Activated naive CD4-positive, alpha-beta T cell (primary cell): ENCODE measurements at places on chromosomes 7 and 10.

- no peak for DNase-seq
These were observed 27.6 kb downstream of the EZH2 start for GRCh38 chr7:148856578-148856881.

- no peak for DNase-seq
These were observed 104.3 kb downstream of the KCNMA1 start for GRCh38 chr10:77533146-77533886.

GRCh38 chr7:43537765-43538403, 45.0 kb upstream of the STK17A start:
- no peak for DNase-seq

GRCh38 chr7:69776611-69777010, 178.3 kb downstream of the AUTS2 start:
- DNase-seq, result no peak

GRCh38 chr7:157009170-157009777, 1.2 kb downstream of the MNX1 start:
- DNase-seq, result no peak

GRCh38 chr10:19576576-19576975, 239.7 kb upstream of the PLXDC2 start:
- DNase-seq, result no peak

DNA sequence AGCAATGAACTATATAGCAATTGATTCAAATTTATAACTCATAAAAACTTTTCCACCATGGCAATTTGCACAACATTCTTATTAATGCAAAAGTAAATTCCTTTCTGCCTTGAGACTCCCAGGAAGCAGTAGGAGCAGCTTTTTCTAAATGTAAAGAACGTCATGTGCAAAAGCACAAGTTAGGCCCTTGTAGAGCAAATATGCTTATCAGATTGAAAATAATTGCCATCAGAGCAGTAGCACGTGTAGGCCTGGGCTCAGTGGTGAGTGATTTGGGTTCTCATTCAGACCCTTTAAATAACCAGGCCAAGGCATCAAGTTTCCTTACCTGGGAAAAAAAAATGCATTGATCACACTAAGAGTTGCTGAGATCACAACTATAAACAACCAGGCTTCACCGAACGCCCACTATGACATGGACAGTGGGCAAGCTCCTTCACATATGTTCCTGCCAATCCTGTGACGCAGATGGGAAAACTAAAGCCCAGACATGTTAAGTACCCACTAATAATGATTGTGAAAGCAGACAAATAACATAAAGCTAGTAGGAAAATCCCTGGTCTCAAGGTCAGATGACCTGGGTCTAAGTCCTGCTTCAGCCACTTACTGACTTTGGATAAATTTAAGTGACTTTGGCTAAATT, 22.1 kb upstream of the SAR1A start:
- no peak for DNase-seq

- DNase-seq, result no peak
These were observed 98.4 kb upstream of the FRMD4A start for GRCh38 chr10:14429043-14429700.

- DNase-seq, result no peak
These were observed 42.3 kb downstream of the CTBP2 start for GRCh38 chr10:125118011-125118611.

- DNase-seq, result no peak
These were observed 388.6 kb upstream of the LRRTM3 start for GRCh38 chr10:66537186-66537585.

DNA sequence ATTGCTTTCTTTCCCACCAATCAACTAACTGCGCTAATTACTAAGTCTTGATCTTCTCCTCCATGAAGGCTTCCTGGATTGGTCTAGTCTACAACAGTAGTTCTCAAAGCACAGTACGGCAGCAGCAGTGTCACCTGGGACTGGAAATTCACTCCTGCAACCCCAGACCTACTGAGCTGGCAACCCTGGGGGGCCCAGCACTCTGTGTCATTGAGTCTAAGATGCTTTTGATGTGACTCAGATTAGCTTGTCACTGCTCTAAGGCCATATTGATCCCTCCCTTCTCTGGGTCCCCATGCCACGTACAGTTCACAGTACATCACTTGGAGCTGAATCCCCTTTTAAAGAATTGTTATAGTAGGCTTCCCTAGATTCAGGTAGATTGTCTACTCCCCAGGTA, 65.7 kb upstream of the KMT2C start:
- DNase-seq, result no peak

- no peak for DNase-seq
These were observed 127.7 kb downstream of the ATE1 start for GRCh38 chr10:121800146-121800545.

DNA sequence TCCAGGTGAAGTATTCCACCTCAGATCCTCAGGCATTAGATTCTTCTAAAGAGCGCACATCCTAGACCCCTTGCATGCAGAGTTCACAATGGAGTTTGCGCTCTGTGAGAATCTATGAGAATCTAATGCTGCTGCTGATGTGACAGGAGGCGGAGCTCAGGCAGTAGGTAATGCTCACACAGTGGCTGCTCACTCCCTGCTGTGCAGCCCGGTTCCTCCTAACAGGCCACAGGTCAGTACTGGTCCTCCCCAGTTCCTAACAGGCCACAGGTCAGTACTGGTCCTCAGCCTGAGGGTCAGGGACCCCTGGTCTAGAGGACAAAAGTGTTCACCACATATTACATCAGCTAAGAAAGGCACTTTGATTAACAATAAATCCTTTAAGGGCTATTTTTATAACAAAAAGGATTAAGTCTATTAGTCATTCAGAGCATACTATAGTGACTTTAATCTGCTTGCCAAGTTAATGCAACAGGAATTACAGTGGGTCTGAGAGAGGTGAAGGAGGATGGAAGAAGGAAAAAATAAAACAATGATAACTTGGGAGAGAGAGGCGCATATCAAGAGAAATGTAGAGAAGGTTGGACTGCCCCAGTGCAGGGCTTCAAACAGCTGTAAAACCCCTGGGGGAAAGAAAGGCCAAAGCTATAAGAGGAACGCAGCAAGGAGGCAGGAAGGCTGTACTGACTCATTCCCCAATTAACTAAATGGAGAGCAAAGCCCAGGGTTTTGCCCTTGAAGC, 49.2 kb downstream of the CUL2 start:
- DNase-seq, result no peak

DNA sequence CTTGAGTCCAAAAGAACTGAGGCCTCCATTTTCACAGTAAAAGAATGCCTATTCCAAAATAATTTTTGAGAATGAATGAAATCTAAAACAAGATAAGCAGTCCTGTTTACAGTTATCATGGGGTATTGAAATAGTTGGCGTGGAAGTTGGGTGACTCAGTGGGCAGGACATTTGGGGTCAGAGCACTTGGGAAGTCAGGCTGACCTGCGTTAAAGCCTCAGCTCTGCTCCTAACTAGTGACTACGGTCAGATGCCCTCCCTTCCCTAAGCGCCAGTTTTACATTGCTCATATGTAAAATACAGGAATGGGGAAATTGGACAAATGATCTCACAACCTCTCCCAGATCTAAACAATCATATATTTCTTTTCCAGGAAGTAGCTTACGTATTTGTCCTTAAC, 2.3 kb upstream of the PAPSS2 start:
- no peak for DNase-seq

- DNase-seq, result no peak
These were observed 9.9 kb downstream of the CNNM1 start for GRCh38 chr10:99339077-99339476.

GRCh38 chr7:51244053-51244452, 72.6 kb downstream of the COBL start:
- no peak for DNase-seq

- DNase-seq, result no peak
These were observed 402.0 kb downstream of the RPS24 start for GRCh38 chr10:78435484-78436221.

GRCh38 chr7:30312178-30312577, 27.8 kb downstream of the ZNRF2 start:
- no peak for DNase-seq

DNA sequence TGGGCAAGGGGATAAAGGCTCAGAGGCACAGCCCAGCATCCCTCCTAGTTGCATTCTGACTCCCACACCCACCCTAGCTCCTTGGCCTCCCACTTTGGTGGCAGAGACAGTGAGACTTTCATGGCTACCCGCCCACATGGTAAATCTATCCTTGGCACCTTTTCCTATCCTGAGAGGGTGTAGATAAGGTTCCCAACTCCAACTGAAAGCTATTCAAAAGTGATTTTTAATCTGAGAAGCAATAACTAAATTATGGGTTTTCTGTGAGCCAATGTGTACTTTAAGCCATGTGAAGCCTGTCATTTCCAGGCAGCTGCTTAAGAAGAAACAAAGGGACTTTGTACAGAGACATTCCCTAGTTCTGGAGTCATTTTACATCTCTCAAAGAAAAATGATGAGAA, 9.1 kb downstream of the LAMB1 start:
- DNase-seq, result no peak

GRCh38 chr10:52400562-52400961, 86.5 kb downstream of the DKK1 start:
- no peak for DNase-seq

DNA sequence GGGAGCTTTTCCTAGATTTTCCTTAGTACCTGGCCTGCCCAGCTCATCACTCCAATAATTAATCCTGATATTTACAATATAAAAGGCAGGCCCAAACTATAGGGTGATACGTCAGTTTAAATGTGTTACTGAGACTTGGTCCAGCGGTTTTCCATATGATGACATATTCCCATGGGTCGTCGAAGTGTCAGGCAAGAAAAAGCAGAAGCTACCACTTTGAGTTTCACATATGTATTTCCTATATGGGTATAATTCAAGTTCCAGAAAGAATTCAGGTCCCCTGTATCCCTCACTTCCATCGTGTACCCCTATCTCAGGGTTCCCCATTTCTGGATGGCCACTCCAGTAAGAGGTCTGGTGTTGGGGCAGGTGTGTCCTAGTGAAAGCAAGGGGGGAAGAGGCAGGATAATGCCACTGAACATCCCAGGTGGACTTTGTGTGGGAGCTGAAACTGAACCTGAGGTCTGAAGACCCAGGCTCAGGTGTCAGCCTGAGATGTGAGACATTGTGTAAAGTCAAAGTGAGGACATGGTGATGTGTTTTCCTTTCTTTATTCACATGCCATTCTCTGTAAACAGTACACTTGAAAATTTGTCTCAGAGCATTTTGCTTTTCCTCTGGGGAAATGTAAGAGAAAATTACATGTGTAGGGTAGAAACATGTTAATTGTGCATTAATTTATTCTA, 167.8 kb downstream of the PLXDC2 start:
- no peak for DNase-seq

DNA sequence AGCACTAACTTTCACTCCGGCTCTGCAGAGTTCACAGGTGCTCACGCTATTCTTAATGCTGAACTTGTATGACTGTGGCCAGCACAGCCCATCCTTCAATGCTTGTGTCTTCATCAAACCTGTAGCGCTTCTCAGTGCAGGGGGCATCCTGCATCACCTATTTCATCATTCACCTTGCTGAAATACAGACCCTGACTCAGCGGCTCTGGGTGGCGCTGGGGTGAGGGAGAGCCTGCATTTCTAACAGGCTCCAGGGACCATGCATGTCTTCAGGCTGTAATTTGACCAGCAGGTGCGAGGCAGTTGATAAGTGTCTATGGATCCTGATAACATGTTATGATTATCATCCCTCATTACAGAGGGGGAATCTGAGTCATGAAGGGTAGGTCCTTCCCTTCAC, 89.3 kb downstream of the VOPP1 start:
- DNase-seq, result no peak

DNA sequence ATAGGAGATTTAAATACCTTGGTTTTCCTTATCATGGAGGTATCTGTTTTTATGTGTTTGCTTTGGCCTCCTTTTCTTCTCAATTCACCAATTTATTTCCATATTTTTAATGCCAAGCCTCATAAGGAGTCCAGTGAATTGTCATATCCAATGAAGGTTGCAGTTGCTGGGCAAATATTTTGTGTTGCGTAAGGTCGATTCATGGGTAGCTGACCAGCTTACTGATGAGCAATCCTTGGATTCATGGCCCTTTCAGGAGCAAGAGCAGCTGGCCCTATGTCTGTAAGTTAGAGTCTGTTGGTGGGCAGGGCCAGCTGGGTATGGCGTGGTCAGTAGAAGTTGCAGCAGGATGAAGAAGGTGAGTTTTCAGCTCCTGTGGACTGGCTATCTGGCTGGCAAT, 182.9 kb downstream of the PFKFB3 start:
- DNase-seq, result no peak

GRCh38 chr7:816751-817671, 15.3 kb upstream of the SUN1 start:
- peak; percentile 32 for DNase-seq

GRCh38 chr7:100583132-100584053, 2.5 kb downstream of the LRCH4 start:
- peak; percentile 48 for DNase-seq

DNA sequence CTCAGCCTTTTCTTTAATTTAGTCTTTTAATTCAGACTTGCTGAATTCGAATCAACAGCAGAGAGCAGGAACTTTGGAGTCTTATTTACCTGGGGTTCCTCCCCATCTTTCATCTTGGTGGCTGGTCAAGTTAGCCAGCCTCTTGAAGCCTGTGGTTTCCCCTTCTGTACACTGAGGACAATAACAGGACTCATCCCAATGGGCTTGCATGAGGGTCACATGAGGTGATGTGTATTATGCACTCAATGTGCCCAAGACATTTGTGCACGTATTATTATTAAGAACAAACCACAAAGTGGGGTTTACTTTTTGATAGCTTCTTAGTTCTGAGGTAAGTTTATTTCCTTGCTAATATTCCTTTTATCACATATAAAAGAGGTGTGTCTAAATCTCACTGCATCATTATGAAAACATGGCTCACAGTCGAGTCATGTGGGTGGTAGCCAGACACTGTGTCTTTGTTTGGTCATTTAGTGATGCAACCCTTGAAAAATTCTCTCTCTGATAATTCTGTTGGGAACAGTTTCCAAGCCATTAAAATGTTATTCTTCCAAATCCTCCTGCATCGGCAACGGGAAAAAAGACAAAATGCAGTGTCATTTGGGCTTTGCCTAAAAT, 86.5 kb upstream of the GRB10 start:
- DNase-seq, result no peak

- no peak for DNase-seq
These were observed 64.3 kb upstream of the ZNF438 start for GRCh38 chr10:31095677-31096560.

- DNase-seq, result no peak
These were observed 88.4 kb upstream of the RHEB start for GRCh38 chr7:151608031-151608551.

- no peak for DNase-seq
These were observed 14.2 kb downstream of the GTF2IRD1 start for GRCh38 chr7:74467876-74468275.

GRCh38 chr7:93475811-93476210, 98.7 kb downstream of the CALCR start:
- DNase-seq, result no peak

DNA sequence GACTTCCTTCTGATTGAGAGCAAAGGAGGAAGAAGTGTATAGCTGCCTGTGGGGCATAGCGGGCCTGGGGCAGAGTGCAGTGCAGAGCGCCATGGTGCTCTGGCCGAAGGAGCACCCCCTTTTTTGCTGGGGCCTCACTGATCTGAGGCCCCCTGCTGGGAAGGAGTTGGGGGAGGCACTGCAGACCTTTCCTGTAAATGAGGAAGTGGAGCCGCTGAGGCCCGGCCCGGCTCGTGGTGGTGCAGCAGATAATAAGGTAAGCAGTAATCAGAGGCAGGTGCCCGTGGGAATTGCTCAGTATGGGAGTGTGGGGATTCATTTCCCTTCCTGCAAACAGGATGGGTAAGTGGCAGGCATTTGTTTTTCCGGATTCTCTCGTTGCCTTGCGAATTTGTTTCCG, 373.7 kb upstream of the MKI67 start:
- no peak for DNase-seq
